Activated CD4-positive, alpha-beta T cell treated with anti-CD3 and anti-CD28 coated beads, Interleukin-2, amount 50 U/mL, for 48 hours (primary cell): ENCODE measurements at places on chromosomes 13 and 19.
A peak's percentile ranks its signal among the peaks of the same experiment; 100 is the strongest.

DNA sequence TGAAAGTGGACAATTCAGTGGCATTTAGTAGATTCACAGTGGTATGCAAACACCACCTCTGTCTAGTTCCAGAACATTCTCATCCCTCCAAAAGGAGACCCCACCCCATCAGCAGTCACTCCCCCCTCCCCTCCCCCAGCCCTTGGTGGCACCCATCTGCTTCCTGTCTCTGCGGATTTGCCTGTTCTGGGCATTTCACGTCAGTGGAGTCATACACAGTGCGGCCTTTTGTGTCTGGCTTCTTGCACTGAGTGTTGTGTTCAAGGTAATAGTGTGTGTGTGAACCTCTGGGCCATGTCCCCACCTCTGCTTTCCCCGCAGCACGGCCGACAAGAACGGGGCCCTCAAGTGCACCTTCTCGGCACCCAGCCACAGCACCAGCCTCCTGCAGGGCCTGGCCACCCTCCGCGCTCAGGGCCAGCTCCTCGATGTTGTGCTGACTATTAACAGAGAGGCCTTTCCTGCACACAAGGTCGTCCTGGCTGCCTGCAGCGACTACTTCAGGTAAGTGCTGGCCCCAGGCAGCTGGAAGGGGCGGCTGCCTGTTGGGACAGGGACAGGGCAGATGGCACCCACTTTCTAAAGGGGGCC is 19.4 kb upstream of the CRTC1 start:
- DNase-seq: no peak

GRCh38 chr19:41144403-41144802 is 30.2 kb downstream of the CYP2F1 start:
- peak; percentile 92 for DNase-seq

GRCh38 chr13:29196409-29197074 is 376.4 kb downstream of the MTUS2 start:
- no peak for DNase-seq

DNA sequence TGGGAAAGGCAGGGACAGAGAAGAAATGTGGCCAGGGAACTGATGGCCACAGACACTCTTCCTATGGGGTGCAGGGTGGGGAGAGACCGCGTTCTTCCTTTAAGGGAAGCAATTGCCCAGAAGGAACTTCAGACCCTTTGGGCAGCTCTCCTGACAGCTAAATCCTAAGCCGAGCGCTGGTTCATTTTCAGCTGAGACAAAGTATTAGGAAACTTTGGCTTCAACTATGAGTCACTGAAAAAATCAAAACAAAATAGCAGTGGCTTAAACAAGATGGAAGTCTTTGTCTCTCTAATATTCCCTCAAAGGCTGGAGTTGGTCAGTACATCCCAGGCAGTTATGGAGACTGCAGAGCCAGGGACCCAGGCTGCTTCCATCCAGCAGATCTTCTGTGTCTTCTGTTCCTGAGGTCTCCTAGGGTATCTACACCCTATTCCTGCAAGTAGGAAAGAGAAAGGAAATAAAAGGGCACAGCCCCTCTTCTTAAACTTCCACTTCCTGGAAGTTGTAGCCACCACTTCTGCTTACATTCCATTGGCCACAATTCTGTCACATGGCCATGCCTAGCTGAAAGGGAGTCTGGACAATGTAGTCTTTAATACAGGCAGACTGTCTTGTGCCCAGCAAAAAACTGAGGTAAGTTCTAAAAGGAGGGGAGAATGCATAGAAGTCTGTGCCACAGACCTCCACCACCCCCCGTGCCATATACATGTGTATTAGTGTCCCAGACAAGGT is 163.5 kb downstream of the KATNAL1 start:
- DNase-seq: no peak

DNA sequence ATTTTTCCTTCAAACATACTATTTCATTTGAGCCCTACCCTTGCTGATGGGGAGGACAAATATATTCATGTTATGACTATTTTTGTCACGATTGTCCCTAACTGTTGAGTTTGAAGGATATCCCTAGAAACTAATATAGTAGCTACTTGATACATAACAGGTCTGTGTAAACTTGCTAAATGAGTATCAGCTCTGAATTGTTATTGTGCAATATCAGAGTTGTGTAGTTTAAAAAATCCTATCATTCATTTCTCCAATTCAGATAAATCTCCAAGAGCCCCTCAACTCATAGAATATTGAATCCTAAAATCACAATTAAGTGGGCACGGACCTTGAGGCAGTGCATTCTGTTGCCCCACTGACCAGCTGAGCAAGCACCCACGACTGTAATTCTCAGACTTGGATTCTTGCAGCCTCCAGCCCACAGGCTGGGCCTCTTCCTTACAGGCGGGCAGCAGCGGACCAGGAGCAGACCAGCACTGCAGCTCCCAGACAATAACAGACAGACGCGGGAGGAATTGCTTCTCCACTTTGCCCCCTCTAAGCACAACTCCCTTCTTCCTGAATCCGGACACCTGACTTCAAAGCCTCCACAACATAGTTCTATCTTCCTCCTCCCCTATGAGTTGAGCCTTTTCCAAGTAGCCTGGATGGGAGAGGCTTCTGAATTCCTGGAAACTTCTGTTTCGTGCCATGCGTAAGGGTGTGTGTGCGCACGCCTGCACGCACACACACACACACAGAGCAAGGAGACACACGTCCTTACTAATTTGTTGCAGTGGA is 337.6 kb upstream of the ARGLU1 start:
- no peak for DNase-seq
